ENCODE measurements at places on chromosomes 1 and 21.

DNA sequence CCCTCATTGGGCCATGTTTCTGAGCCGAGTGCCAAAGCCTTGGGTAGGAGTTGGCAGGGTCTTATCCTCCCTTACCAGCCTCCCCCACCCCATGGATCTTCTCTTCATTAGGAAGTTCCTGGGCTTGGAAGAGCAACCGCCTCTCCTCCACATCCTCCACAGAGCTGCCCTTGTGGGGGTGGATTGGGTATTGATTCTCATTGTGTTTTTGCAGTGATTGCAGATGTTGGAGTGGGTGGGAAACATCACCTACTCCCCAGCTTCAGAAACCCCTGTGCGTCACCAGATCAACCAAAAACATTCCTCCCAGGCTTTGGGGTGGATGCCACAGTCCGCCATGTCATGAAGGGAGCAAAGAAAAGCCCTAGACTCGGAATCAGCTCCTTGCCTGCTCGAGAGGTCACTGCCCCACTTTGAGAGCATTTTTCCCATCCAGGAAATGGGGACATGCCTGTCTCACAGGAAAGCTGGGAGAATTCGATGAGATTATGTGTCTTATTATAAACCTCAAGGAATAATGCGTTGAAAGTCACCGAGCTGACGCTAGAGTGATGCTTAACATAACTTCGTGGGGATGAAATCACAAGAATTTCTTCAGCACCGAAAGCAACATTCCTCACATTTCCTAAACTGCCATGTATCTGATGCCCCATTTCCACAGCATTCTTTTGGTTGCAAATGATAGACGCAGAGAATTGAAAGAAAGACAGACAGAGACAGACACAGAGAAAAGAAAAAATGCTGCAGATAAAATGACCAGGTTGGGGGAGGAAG lies 44.7 kb upstream of the ZBTB40 start:
- DNase-seq: no peak
- no peak overlapping the region for H3K27ac ChIP-seq
- H3K4me1 ChIP-seq: no peaks in the 10 kb centered on the region
- H3K27me3 ChIP-seq: no peaks in the 10 kb centered on the region

- DNase-seq: no peak
- no peaks in the 10 kb centered on the region for H3K27me3 ChIP-seq
- H3K27ac ChIP-seq: no peak overlapping the region
Measured at GRCh38 chr1:118947003-118947765, 41.0 kb downstream of the TBX15 start.

- H3K4me1 ChIP-seq: no peaks in the 10 kb centered on the region
- no peak overlapping the region for H3K4me3 ChIP-seq
- H3K36me3 ChIP-seq: no peaks in the 10 kb centered on the region
- no peak for DNase-seq
- no peak overlapping the region for H3K27ac ChIP-seq
Measured at GRCh38 chr1:112762541-112763500, 47.7 kb upstream of the PPM1J start.

DNA sequence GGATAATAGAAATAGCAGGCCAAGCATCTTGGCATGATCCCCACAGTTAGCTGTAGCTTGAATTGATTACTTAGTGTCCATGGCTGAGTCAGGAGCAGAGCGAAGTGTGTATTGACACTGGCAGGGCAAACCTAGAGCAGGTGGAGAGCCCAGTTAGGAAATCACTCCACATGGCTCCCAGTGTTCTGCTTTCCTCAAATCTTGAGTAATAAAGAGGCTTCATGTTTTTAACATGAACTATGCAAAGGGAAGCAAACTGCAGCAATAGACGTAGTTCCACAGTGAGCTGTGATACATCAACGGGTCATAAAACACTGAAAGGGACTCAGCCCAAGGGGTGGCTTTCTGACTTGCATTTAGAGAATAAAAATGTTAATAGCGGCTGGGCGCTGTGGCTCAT lies 28.9 kb downstream of the RHEX start:
- H3K4me1 ChIP-seq: no peaks in the 10 kb centered on the region
- no peaks in the 10 kb centered on the region for H3K27me3 ChIP-seq
- H3K4me3 ChIP-seq: no peak overlapping the region
- no peak overlapping the region for H3K27ac ChIP-seq
- peak; percentile 31 for DNase-seq
- H3K36me3 ChIP-seq: no peaks in the 10 kb centered on the region
